Fibroblast of skin of scalp (primary cell): ENCODE measurements at places on chromosomes 16 and 17.
A peak's percentile ranks its signal among the peaks of the same experiment; 100 is the strongest.

GRCh38 chr17:20046629-20047028 lies 37.5 kb downstream of the SPECC1 start:
- no peak for DNase-seq

GRCh38 chr16:57357330-57358085 lies 1.1 kb upstream of the CCL22 start:
- DNase-seq = no peak

DNA sequence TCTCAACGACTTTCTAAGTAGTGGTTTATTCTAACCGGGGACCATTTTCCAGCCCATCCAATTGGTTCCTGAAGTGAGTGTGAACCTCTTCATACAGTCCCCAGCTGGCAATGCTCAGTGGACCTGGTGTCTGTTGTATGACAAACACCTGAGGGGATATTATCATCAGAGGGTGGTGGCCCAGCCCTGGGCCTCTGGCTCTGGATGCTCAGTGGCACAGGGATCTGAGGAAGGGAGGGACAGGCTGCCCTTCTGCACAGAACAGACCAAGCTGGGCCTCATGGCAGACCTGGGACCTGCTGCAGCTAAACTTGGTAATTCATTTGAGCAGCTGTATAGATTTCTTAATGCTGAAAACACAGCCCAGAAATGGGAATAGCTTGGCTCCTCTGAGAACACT lies 72.6 kb downstream of the IRX5 start:
- no peak for DNase-seq

- no peak for DNase-seq
Observed at GRCh38 chr17:81493198-81494038, 19.2 kb downstream of the ACTG1 start.

DNA sequence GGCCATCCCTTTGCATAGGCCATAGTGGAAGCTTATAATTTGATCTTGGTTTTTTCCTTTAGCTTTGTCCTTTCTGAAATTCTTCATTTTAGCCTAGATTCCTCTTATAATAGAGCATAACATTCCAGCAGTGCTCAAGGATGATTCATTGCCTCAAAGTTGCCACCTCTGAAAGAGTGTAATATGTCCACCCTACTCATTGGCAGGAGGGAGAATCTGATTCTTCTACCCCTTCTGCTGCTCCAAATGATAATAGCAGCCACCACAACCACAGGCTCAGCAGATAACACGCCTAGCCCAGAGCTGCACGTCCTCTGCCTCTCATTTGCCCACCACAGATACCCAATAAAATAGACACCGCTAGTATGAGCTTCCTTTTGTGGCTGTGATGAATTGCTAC lies 337.4 kb upstream of the HSBP1 start:
- DNase-seq = peak; percentile 78

DNA sequence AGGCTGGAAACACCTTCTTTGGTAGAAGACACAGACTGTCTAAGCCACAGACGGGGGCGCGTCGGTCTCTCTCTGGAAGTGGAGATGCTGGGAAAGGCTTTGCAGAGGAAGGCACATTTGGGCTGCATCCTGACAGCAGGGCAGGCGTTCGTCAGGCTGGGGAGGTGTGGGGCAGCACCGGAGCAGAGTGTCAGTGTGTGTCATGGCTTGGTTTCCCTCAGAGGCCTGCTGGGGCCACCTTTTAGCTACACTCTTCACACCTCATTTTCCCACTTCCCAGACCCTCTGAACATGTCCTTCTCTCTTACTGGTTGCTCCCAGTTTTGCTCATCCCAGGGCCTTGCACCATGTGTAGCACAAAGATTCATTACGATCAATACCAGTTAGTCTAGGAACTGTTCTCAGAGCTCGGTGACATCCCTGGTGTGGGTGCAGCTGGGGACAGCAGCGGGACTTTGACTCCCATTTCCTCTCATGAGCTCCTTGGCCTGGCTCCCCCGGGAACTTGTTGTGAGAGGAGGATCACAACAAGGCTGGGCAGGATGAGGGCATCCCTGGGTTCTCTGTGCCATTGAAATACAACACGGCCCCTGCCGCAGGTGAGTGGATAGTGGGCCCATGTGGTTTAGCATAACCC lies 33.1 kb downstream of the SMARCE1 start:
- DNase-seq = no peak

DNA sequence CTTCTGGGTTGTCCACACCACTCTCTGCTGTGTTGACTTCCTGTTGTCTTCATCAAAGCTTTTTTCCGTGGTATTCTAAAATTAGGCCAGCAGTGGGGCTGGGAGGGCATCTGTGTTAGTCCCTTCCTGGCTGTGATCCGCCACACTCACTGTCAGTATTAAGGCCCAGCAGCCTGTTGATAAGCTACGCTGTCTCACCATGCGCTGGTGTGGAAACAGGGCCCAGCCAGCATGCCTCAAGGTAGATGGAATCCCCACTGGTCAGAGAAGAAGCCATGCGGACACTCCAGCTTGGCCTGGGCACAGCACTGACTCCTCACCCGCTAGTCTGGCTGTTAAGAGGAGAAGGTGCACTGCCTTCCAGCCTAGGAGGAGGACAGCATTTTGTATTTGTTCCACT lies 11.4 kb downstream of the CDR2L start:
- DNase-seq = no peak

- no peak for DNase-seq
Observed at GRCh38 chr17:27486741-27487140, 30.5 kb downstream of the KSR1 start.

DNA sequence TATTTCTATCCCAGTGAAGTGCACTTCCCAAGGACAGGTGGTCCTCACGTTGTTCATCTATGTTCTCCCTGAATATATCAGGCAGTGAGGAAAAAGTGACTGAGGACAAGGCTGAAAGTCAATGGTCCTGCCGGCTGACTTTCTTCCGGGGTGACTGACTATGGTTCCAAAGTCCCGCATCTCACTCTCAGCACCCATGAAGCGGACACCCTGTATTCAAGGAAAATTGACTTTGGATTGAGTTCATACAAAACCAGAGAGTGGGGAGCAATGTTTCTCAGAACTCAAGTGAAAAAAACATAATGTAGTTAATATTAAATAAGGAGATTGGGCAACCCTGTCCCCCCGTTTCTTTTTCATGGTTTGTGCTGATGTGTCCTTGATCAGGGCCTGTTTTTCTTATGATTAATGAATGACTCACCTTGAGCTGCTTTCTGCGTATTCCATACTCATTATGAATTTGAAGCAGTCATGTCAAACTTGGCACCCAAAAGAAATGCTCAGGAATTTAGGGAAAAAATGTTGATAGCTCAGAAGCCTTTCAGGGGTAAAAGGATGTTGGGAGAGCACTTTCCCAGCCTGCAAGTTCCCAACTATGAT lies 184.0 kb downstream of the CYLD start:
- peak; percentile 28 for DNase-seq

GRCh38 chr17:44907729-44908470 lies 7.4 kb downstream of the GFAP start:
- peak; percentile 37 for DNase-seq

GRCh38 chr17:63961355-63962212 lies 11.1 kb downstream of the SCN4A start:
- DNase-seq = peak; percentile 71

GRCh38 chr16:30040221-30040620 lies 9.2 kb upstream of the TLCD3B start:
- DNase-seq = no peak

DNA sequence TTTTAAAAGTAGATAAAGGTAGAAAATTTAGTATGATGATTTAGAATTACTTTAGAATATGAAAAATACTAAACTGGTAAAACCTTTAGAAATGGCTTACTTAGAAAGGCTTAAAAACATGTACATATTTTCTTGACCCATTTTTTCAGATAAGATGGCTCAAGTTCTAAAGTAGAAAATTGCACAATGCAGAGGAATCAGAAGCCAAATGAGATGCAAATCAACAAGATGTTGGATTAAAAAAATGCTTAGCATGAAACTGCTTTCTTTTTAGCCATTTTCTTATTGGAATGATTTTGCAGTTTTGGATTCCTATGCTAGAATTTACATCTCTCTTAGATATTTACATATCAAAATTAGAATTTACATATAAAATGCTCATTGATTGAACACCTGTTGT lies 1.5 kb upstream of the KRTAP3-1 start:
- no peak for DNase-seq

- no peak for DNase-seq
Observed at GRCh38 chr16:5015351-5015750, 18.4 kb downstream of the NAGPA start.

DNA sequence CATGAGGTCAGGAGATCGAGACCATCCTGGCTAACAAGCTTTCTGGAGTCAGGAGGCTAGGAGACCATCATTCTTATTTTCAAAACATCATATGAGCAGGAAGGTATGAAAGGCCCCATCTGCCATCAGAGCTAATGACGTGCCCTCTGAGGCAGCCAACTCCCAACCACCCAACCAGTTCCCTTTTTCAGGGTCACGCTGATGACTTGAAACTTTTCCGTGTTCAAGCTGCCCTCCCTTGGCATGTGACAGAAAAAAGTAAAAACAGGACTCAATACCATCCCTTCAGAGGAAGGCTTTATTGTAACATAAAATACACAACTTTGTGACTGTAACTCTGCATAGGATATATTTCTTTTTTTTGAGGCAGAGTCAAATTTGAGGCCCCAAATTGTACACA lies 4.6 kb upstream of the GHDC start:
- no peak for DNase-seq

DNA sequence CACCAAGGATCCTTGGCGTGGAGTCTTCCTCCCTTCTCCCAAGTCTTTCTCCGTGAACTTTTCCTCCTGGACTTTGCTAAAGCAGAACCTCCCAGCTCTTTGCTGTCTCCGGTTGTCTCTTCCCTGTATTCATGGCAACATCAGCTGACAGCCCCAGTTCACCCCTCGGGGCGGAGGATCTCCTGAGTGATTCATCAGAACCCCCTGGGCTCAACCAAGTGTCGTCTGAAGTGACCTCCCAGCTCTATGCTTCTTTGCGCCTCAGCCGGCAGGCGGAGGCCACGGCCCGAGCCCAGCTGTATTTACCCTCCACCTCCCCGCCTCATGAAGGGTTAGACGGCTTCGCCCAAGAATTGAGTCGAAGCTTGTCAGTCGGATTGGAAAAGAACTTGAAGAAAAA lies 943 bp downstream of the CNTROB start:
- DNase-seq = peak; percentile 73

DNA sequence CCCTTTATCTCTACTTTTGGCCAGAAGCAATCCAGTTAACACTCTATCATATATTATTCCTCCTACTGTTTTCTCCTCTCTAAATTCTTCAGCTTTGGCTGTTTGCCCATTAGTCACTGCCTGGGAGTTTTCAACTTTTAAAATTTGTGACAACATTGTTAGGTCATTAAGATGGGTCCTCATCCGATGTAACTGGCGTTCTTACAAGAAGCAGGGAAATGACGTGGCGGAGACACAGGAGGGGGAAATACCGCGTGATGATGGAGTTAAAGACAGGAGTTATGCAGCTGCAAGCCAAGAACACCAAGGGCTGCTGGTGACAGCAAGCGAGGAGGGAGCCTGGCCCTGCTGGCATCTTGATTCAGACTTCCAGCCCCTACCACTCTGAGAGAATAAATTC lies 34.8 kb upstream of the CPHXL start:
- peak; percentile 31 for DNase-seq

- no peak for DNase-seq
Observed at GRCh38 chr17:603406-604114, 111.1 kb downstream of the VPS53 start.

GRCh38 chr16:70695331-70696070 lies 9.6 kb upstream of the MTSS2 start:
- DNase-seq = peak; percentile 82

DNA sequence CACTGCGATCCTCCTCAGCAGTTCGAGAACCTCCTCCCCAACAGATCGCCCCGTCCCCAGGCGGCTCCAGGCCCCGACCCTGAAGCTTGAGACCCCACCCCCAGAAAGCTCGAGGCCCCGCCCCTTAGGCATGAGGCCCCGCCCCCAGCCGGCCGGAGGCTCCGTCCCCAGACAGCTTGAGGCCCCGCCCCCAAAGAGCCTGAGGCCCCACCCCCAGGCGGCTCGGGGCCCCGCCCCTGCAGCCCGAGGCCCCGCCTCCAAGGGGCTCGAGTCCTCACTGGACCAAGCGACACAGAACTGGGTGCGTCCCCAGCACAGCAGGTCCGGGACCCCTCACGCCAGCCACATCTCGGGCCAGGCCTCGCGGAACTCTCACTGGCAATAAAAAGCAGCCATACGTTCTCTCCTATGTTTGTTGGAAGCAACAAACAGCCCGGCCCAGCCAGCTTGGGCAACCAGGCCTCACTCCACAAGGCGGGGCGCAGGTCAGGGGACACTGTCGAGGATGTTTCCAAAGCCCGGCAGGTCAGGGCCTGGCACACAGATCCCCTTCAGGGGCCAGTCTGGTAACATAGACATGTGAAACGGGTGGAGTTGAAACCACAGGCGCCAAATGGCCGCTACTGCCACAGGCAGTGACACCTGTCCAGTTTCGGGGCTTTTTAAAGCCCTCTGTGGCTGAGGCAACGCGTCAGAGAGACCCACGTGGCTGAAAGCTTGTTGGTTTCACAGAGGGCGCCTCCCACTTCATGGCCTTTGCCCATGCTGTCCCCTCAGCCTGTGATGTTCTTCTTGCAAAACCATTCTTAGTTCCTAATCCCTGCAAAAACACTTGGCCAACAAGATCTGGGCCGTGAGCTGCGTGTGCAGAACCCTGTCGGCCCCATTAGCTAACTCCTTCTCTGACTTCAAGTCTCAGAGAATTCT lies 224.2 kb downstream of the PARN start:
- no peak for DNase-seq

DNA sequence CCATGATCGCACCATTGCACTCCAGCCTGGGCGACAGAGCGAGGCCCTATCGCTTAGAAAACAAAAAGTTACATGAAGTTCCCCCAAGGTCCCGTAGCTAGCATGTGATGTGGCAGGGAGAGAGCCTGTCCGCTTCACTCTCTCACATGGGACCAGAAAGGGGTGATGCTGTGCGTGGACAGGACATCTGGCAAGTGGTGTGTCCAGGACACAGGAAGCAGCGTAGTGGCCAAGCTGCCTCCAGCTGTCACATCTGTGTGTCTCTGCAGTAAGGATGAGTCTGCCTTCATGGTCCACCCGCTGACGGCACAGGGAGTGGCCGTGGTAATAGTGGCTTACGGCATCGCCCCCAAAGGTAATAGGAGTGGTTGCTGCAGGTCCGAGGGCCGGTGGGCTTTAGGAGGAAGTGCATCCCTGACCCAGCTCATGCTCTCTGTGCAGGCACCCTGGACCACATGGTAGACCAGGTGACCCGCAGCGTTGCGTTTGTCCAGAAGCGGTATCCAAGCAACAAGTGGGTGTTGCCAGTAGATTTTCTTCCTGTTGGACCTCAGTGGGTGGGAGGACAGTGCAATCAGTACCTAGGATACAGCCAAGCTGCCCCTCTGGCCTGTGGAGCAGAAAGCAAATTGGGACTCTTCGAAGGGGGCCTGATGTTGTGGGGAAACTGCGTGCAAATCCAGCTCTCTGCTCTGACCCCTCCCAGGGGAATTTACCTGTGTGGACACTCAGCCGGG lies 9.5 kb upstream of the BIRC5 start:
- DNase-seq = no peak

GRCh38 chr16:51326131-51326856 lies 175.2 kb upstream of the SALL1 start:
- DNase-seq = peak; percentile 48

GRCh38 chr16:67236563-67237395 lies 9.8 kb downstream of the TMEM208 start:
- peak; percentile 66 for DNase-seq

GRCh38 chr17:44920565-44920940 lies 5.3 kb upstream of the GFAP start:
- no peak for DNase-seq

- DNase-seq = peak; percentile 78
Observed at GRCh38 chr16:88533932-88534637, 36.1 kb upstream of the ZC3H18 start.
